Stimulated activated CD4-positive, alpha-beta T cell treated with anti-CD3 and anti-CD28 coated beads, TNF-alpha, amount 100 ng/mL, for 1 hour (primary cell): ENCODE measurements at places on chromosomes 5 and 9.

DNA sequence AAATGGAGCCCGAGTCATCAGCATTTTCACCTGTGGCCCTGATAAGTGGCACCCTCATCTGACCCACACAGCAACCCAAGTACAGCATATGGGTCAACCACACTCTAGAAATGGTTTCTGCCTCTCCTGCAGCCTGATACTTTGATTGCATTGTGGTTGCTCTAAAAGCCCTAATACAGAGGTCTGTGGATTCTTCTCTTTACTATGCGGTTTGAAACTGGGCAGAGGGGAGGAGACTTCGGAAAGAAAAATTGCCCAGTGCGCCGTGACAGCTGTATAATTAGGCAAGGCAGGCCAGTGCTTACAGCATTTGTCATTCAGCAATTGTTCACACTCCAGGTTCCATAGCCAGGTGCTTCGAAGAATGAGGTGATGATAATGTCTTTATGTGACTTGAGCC lies 361.0 kb downstream of the NFIB start:
- no peak for DNase-seq

- DNase-seq: no peak
Measured at GRCh38 chr9:118438810-118439209, 734.6 kb downstream of the TLR4 start.

DNA sequence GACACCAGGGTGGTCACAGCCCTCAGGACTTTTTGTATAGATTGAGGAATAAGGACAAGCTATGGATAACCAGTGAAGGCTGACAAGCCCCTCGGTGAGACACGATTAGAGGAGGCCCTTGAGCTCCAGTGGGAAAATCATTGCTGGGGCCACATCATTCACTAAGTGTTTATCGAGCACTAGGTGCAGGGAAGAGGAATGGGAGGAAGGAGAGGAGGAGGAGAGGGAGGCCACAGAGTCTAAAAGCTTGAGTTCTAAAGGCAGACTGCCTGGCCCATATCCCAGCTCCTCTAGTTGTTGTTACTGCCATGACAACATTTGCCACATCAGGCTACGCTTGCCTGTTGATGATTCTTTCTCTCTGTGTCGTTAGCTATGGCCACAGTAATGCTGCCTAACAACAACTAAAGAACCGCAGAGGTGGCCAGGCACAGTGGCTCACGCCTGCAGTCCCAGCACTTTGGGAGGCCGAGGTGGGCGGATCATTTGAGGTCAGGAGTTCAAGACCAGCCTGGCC lies 37.6 kb downstream of the NKX2-5 start:
- DNase-seq: no peak

- no peak for DNase-seq
Measured at GRCh38 chr9:116661037-116661954, 25.8 kb upstream of the TRIM32 start.

DNA sequence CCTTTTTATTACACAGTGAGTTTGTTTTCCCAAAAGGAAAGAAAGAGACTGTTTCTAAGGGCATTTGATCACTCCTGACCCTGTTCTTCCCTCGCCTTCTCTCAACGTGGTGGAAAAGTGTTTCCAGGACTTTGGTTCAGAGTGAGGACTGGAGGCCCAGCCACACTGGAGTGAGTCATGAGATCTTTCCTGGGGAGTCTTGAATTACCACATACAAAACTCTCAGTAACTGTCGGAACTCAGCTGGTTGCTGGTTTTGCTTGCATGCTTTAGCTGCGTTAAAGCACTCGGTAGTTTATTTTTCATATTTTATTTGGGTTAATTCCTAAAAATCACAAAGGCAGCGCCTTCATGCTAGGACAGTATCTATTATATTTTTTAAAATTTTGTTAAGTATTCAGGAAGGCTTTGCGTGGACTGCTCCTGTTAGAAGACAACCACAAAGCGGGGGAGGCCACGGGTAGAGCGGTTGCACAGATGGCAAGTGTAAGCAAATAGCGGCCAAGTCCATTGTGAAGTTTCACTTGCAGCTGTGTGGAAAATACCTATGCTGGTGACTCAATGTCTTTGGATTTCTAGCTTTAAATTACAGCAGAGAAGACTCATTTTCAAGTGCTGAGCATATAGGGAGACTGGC lies 77.7 kb downstream of the ARSB start:
- no peak for DNase-seq

- DNase-seq: no peak
Measured at GRCh38 chr9:96449523-96449844, 485 bp upstream of the HABP4 start.

DNA sequence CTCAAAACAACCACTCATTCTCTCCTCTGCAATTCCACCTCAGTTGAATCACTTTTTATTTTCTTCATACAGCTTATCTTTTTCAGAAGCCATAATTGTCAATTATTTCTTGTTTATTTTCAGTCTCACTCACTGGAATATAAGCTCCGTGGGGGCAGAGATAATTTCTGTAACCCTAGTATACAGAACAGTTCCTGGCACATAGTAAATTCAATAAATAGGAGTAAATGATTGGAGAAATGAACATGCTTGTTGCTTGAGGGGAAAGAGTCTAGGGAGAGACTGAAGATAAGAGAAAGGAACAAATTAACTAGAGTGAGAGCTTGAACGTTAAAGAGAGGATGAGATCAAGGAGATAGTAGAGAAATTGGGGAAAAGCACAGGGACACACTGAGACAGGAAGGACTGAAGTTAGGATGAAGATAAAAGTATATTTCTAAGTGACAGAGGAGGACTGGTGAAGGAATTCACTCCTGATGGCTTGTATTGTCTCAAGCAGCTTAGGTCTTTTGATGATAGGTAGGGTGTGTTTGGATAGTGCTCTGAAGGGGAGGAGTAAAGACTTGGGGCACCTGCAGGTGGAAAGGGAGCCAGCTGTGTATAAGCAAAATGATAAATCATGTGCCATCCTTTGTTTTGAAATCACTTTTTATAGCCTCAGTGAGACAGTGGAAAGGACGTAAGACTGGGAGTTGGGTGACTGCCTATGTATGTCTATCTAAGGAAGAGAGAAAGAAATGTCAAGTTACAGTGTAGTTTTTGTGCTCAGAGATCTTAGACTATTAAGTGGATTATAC lies 2.2 kb downstream of the NAA35 start:
- no peak for DNase-seq

GRCh38 chr9:133003671-133004090 lies 25.2 kb downstream of the GFI1B start:
- DNase-seq: no peak

GRCh38 chr9:74729136-74729695 lies 158.5 kb downstream of the TRPM6 start:
- no peak for DNase-seq

GRCh38 chr5:164060786-164061355 lies 555.5 kb downstream of the MAT2B start:
- no peak for DNase-seq

DNA sequence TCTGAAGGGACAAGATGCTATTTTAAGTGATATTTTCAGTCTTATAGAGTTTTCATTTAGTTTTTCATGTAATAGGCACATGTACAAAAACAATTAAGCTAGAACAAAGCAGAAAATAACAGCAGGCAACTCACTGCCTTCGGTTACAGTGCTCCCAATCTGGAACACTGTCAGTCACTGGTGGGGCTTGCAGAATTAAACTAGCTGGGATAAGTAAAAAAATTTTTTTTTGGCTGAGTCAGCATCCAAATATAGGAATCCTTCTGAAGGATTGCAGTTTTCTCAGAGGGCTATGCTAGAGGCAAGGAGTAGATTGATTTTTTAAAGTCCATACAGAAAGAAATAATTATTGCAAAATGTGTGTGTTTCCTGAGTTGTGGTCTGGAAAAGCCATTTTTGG lies 250.2 kb upstream of the RFX3 start:
- no peak for DNase-seq

DNA sequence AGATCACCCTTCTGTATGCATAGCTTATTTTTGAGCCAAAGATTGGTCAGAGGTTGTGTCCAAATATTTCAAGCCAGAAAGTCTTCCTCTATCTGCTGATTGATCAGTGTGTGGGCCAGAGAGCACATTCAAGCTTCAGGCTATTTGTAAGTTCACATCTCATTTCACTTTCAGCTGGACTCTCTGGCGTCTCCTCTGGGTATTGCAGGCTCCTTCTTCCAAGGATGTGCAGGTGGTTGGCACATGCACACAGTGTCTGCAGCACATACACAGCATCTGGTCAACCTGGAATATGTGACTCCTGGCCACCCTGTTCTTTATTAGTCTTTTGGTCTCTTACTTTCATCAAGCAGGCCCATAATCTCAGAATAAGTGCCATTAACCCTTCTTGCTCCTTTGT lies 516.1 kb downstream of the ANXA1 start:
- DNase-seq: no peak

- DNase-seq: no peak
Measured at GRCh38 chr9:79617395-79617794, 45.6 kb downstream of the TLE4 start.

GRCh38 chr9:76369583-76369982 lies 24.6 kb downstream of the RFK start:
- DNase-seq: no peak

- no peak for DNase-seq
Measured at GRCh38 chr5:95152535-95152934, 132.4 kb downstream of the MCTP1 start.

GRCh38 chr9:93092251-93092991 lies 3.6 kb upstream of the CARD19 start:
- DNase-seq: no peak

- no peak for DNase-seq
Measured at GRCh38 chr9:97293207-97293721, 14.2 kb upstream of the CCDC180 start.

DNA sequence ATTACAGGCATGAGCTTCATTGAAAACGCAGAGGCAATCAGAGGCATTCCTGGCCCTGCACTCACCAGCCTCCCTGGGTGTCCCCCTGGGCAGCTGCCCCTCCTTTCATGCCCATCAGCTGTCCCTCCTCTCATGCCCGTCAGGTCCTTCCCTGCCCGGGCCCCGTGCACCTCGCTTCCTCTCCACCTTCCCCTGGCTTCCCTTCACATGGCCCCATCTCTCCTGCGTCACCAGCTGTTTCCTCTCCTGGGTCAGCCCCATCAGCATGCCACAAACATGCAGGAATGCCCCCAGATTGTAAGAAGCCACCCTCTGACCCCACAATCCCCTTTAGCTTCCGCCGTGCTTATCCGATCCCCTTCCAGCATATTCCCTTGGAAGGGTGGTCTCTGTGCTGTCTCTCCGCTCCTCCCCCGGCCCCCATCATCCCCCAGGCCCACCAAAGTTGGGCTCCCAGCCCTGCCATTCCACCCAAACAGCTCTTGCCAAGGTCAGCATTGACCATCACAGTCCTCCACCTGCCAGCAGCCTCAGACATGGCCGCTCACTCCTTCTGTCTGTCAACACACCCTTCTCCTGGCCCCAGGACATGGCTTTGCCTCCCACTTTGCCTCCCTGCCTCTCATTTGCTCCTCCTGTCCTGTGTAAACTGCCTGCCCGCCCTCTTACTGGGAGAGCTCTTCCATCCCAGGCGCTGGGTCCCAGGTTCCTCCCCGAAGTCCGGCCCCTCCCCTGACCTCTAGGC lies 98.6 kb upstream of the IER5L start:
- DNase-seq: no peak

DNA sequence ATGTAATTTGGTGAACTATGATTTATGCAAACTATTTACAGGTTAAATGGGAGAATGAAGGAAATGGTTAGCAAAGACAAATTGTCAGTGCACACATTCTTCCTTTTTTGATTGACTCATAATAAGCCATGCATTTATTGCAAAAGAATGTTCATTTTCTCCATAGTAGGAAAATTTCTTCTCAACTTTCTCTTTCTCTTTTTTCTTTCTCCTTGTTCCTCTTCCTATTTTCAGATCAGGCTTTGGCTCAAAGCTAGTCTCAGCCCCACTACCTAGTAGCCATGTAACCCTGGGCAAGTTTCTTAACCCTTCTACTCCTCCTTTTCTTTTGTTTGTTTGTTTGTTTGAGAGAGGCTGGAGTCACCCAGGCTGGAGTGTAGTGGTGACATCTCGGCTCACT lies 156.6 kb downstream of the PIK3R1 start:
- no peak for DNase-seq

GRCh38 chr9:81824802-81825730 lies 103.2 kb upstream of the SPATA31D4 start:
- DNase-seq: no peak

DNA sequence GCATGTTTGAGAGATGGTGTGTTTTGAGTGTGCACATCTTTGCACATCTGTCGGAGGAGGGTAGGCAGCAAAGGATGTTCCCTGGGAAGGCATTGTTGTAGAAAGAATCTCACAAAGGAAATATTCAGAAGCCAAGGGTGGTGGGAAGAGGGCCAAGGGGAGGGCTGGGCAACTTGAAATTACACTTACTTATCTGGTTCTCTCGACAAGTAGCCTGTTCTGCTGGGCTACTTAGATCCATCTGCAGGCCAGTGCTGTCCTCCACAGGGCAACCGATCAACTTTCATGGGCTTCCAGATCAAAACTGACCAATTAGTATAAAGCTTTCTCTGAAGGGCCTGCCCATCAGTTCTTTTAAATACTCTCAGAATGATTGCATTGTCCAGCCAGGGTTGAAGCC lies 495.2 kb downstream of the GADD45G start:
- DNase-seq: no peak

GRCh38 chr5:169299663-169300467 lies 1.1 kb downstream of the SLIT3 start:
- DNase-seq: no peak

GRCh38 chr9:98944734-98945074 lies 997 bp downstream of the COL15A1 start:
- DNase-seq: no peak

DNA sequence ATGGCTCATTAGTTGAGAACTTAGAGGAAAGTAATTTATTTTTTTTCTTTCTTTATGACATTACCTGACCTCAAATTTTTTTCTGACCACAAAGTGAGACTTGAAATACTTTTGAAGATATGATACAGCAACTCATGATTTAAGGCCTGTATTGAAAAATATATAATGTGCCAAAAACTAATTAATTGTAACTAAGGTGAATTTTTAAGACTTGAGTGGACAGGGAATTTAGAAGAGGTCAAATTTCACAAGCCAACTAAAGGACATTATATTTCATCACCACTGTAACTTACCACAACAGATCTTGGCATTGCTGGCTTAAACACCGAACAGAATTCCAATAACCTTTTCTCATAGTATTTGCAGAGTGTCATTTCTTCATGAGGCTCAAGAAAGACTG lies 1.8 kb downstream of the CCNH start:
- DNase-seq: no peak

- no peak for DNase-seq
Measured at GRCh38 chr9:95138474-95138873, 179.0 kb downstream of the FANCC start.

- DNase-seq: no peak
Measured at GRCh38 chr5:96408210-96408777, 24.8 kb downstream of the PCSK1 start.

GRCh38 chr5:45038366-45038987 lies 229.7 kb downstream of the MRPS30 start:
- DNase-seq: no peak
